Natural killer cell (primary cell): ENCODE measurements at places on chromosomes 4 and X. TPM values are rescaled to one million over a fixed set of nuclear protein-coding genes. Genes with fewer than 3 reads are reported as not detected.
A peak's percentile ranks its signal among the peaks of the same experiment; 100 is the strongest.

DNA sequence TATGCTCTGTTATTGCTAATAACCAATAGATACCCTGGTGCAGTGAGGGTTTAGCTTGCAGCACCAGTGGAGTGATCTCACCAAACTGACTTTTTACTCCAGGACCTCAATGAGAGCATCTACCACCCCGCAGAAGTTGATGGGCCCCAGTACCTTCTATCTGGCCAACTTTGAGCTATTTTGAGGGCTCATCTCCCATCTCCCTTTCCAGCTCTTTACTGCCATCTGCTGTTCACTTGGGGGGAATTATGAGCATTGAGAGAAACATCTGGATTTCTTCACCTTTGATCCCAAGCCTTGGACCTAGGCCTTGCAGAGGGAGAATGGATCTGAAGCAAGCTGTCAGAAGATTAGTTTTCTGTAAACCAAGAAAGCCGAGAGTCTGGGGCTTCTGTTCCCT lies 143.6 kb downstream of the TMEM164 start:
- no peak overlapping the region for H3K27ac ChIP-seq
- H3K27me3 ChIP-seq = no peaks in the 10 kb centered on the region
- DNase-seq = peak; percentile 64
- H3K4me1 ChIP-seq = peaks cover 4% of the 10 kb centered on the region
- no peaks in the 10 kb centered on the region for H3K36me3 ChIP-seq
- H3K4me3 ChIP-seq = no peak overlapping the region

USP17L10 gene
- total RNA-seq = not detected

- no peak overlapping the region for H3K27ac ChIP-seq
- H3K36me3 ChIP-seq = no peaks in the 10 kb centered on the region
- no peaks in the 10 kb centered on the region for H3K4me1 ChIP-seq
- no peaks in the 10 kb centered on the region for H3K27me3 ChIP-seq
These were observed 120.3 kb downstream of the CHRNA9 start for GRCh38 chr4:40455340-40455902.

TCEAL9 gene
- total RNA-seq = not detected

- H3K36me3 ChIP-seq = peaks cover 14% of the 10 kb centered on the region
- no peak overlapping the region for H3K27ac ChIP-seq
- no peaks in the 10 kb centered on the region for H3K27me3 ChIP-seq
- no peak overlapping the region for H3K4me3 ChIP-seq
These were observed 20.7 kb downstream of the TAPT1 start for GRCh38 chr4:16205298-16206164.

- no peaks in the 10 kb centered on the region for H3K4me1 ChIP-seq
- H3K27ac ChIP-seq = no peak overlapping the region
- no peaks in the 10 kb centered on the region for H3K36me3 ChIP-seq
- DNase-seq = peak; percentile 69
These were observed 123.1 kb downstream of the BTC start for GRCh38 chr4:74671080-74671698.

- peaks cover 3% of the 10 kb centered on the region for H3K27me3 ChIP-seq
- H3K36me3 ChIP-seq = no peaks in the 10 kb centered on the region
These were observed 1.1 kb downstream of the RNF212 start for GRCh38 chr4:1112174-1112820.

CABS1 gene
- total RNA-seq = not detected

NKX6-1 gene
- total RNA-seq = not detected

MAGEB17 gene
- not detected for total RNA-seq

ASMT gene
- total RNA-seq = 1.5 TPM

GRCh38 chr4:67700116-67700737 lies 728 bp downstream of the UBA6 start:
- H3K4me1 ChIP-seq = peaks cover 12% of the 10 kb centered on the region
- peak overlapping the region; percentile 84 for H3K27ac ChIP-seq
- DNase-seq = no peak
- H3K36me3 ChIP-seq = no peaks in the 10 kb centered on the region
- H3K4me3 ChIP-seq = peak overlapping the region; percentile 92

GRCh38 chr4:45989775-45990174 lies 134.1 kb downstream of the GABRG1 start:
- H3K27ac ChIP-seq = no peak overlapping the region
- no peak for DNase-seq
- H3K36me3 ChIP-seq = no peaks in the 10 kb centered on the region
- H3K4me3 ChIP-seq = no peak overlapping the region

CSAG3 gene
- total RNA-seq = not detected

- H3K27ac ChIP-seq = peak overlapping the region; percentile 100
- H3K27me3 ChIP-seq = no peaks in the 10 kb centered on the region
- peaks cover 28% of the 10 kb centered on the region for H3K4me1 ChIP-seq
- no peak for DNase-seq
- peaks cover 13% of the 10 kb centered on the region for H3K36me3 ChIP-seq
- peak overlapping the region; percentile 86 for H3K4me3 ChIP-seq
These were observed 940 bp upstream of the DCTD start for GRCh38 chr4:182918044-182918607.

MAPK10 gene
- total RNA-seq = not detected

GRCh38 chrX:64377753-64378152 lies 17.5 kb downstream of the MTMR8 start:
- no peak for DNase-seq
- H3K27me3 ChIP-seq = no peaks in the 10 kb centered on the region
- H3K36me3 ChIP-seq = no peaks in the 10 kb centered on the region
- H3K4me1 ChIP-seq = no peaks in the 10 kb centered on the region

DNA sequence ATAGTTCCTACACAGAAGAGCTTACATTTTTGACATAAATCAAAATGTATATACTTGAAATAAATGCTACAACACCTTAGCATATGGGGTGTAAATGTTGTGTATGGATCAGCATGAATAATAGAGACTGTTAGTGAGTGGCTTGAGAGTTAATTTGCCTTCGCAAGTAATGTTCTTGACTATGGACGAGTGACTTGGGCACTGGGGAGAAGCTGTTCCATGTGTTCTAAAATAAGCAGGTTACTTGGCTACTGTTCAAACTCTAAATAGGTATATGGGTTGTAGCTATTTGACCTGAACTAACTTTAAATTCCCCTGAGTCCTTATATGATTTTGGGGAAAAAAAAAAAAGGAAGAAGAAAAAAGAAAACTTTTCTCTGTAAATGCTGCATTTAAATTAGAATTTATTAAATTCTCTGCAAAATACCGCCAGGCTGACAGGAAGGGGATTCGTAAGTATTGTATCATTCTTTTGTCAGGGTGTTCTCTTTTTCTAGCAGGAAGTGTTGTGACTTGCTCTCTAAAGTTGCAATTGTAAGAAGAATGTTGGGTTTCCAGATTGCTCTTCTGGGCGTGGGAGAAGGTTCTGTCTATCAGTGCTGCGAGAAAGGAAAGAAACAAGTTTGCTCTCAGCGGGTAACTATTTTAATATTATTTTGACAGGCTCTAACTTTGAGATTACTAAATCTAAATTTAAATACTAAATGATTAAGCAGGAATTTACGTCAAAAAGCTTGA lies 32.2 kb downstream of the PLS3 start:
- no peaks in the 10 kb centered on the region for H3K36me3 ChIP-seq
- no peak for DNase-seq
- no peak overlapping the region for H3K4me3 ChIP-seq

MORF4L2 gene
- total RNA-seq = 136 TPM

NUDT11 gene
- total RNA-seq = 3.1 TPM

DNA sequence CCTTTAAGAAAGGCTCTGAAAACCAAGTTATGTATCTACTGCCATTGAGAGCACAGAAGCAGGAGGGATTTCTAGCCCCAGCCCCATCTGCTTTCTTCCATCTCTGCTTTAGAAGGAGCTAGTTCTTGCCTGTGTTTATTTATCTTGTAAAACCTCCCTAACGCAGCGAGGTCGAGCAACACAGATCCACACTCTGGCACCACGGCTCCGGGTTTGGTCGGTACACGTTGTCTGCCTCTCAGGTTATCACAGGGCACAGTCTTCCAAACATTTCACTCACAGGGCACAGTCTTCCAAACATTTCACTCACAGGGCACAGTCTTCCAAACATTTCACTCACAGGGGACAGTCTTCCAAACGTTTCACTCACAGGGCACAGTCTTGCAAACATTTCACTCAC lies 69.7 kb upstream of the TLR3 start:
- no peaks in the 10 kb centered on the region for H3K4me1 ChIP-seq
- no peak overlapping the region for H3K27ac ChIP-seq
- H3K27me3 ChIP-seq = no peaks in the 10 kb centered on the region
- no peak overlapping the region for H3K4me3 ChIP-seq
- no peaks in the 10 kb centered on the region for H3K36me3 ChIP-seq

TMEM187 gene
- 1.2 TPM for total RNA-seq

GRK4 gene
- 2.0 TPM for total RNA-seq

GRCh38 chrX:134371133-134371532 lies 88.8 kb upstream of the HPRT1 start:
- no peak for DNase-seq
- no peak overlapping the region for H3K4me3 ChIP-seq
- no peaks in the 10 kb centered on the region for H3K27me3 ChIP-seq
- no peak overlapping the region for H3K27ac ChIP-seq
- no peaks in the 10 kb centered on the region for H3K36me3 ChIP-seq

DNA sequence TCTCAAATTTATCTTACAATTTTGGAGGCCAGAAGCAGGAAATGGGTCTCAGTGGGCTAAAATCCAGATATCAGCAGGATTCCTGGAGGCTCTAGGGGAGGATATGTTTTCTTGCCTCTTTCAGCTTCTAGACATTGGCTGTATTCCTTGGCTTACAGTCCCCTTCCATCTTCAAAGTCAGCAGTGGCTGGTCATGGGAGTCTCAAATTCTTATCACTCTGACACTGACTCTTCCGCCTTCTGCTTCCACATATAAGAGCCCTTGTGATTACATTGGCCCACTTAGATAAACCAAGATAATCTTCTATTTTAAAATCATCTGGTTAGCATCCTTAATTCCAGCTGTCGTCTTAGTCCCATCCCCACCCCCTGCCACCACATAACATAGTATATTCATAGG lies 113.0 kb downstream of the PCDH7 start:
- no peaks in the 10 kb centered on the region for H3K27me3 ChIP-seq
- H3K27ac ChIP-seq = no peak overlapping the region
- H3K4me1 ChIP-seq = no peaks in the 10 kb centered on the region
- DNase-seq = no peak
- H3K4me3 ChIP-seq = no peak overlapping the region

TEX13C gene
- total RNA-seq = not detected

GRCh38 chr4:52937829-52938228 lies 75.7 kb downstream of the RASL11B start:
- H3K4me1 ChIP-seq = no peaks in the 10 kb centered on the region
- H3K27ac ChIP-seq = no peak overlapping the region
- no peaks in the 10 kb centered on the region for H3K36me3 ChIP-seq
- H3K27me3 ChIP-seq = no peaks in the 10 kb centered on the region

- H3K27me3 ChIP-seq = no peaks in the 10 kb centered on the region
- H3K36me3 ChIP-seq = no peaks in the 10 kb centered on the region
- no peak overlapping the region for H3K4me3 ChIP-seq
- no peaks in the 10 kb centered on the region for H3K4me1 ChIP-seq
- no peak for DNase-seq
These were observed 44.0 kb downstream of the ZGRF1 start for GRCh38 chr4:112592717-112593116.

DNA sequence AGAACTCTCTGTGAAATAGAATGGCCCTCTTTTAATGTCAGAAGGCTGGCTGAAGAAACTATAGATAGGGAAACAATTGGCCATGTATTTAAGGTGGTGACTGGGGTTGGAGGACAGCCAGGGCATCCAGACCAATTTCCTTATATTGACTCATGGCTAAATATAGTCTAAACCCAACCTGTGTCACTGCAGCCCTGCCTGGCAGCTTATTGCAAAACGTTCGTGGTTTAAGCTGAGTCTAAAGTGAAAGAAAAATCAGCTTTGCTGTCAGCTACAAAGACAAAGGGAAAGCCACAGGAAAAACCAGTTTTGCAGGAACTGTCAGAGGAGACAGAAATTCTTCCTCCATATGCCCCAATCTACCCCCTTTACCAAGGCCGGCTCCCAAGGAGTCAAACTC lies 902.8 kb upstream of the NDST4 start:
- no peak for DNase-seq
- H3K27ac ChIP-seq = no peak overlapping the region
- no peaks in the 10 kb centered on the region for H3K36me3 ChIP-seq
- no peaks in the 10 kb centered on the region for H3K27me3 ChIP-seq
- H3K4me1 ChIP-seq = no peaks in the 10 kb centered on the region

GRCh38 chr4:167176723-167177367 lies 57.4 kb downstream of the SPOCK3 start:
- no peaks in the 10 kb centered on the region for H3K36me3 ChIP-seq
- H3K27ac ChIP-seq = no peak overlapping the region
- DNase-seq = no peak
- H3K4me1 ChIP-seq = no peaks in the 10 kb centered on the region

- H3K4me1 ChIP-seq = peaks cover 3% of the 10 kb centered on the region
- peaks cover 12% of the 10 kb centered on the region for H3K36me3 ChIP-seq
- H3K27ac ChIP-seq = no peak overlapping the region
- no peak for DNase-seq
These were observed 184.5 kb downstream of the SH3KBP1 start for GRCh38 chrX:19702856-19703255.

DNA sequence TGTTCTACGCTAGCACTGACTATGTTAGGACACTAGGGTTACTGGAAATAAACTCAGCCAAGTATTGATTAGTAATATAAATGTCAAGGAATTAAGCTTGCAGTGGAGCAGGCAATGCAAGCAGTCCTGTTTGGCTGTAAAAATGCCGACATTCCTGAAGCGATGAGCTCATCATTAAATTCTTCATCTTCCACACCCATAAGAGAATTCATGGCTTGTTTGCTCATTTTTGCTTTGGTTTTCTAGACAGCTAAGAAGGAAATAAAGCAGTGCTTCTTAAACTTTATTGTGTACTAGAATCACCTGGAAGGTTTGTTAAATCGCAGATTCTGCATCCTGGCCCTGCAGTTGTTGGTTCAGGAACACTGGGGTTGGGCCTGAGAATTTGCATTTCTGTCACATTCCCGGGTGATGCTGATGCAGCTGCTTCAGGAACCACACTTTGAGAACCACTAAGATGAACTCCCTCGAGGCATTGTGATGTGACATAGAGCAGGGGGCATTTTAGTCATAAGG lies 17.8 kb downstream of the ANXA3 start:
- no peaks in the 10 kb centered on the region for H3K27me3 ChIP-seq
- H3K4me3 ChIP-seq = no peak overlapping the region
- no peaks in the 10 kb centered on the region for H3K36me3 ChIP-seq
- DNase-seq = no peak

DNA sequence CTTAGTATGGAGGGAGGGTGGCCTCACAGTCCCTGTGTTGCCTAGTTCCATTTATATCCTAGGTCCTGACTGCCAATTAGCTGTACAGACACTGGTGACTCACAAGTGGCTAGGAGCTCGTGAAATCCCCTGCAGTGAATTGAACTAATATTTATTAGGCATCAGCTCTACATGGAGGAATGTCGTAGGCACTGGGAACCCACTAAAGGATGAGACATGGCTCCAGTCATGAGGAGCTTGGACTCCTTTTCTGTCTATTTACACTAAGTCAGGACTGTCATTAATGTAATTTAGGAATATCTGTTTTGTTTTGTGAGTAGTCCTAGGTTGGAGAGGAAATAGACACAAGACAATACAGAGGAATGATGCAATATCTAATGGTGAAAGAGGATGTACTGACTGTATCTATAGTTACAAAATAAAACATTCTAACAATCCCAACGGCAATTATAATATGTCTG lies 67.7 kb downstream of the MID1IP1 start:
- no peak for DNase-seq
- no peaks in the 10 kb centered on the region for H3K27me3 ChIP-seq
- H3K4me1 ChIP-seq = no peaks in the 10 kb centered on the region
- no peaks in the 10 kb centered on the region for H3K36me3 ChIP-seq
- H3K27ac ChIP-seq = no peak overlapping the region
- no peak overlapping the region for H3K4me3 ChIP-seq
